ENCODE measurements at places on chromosomes 5 and 9.

DNA sequence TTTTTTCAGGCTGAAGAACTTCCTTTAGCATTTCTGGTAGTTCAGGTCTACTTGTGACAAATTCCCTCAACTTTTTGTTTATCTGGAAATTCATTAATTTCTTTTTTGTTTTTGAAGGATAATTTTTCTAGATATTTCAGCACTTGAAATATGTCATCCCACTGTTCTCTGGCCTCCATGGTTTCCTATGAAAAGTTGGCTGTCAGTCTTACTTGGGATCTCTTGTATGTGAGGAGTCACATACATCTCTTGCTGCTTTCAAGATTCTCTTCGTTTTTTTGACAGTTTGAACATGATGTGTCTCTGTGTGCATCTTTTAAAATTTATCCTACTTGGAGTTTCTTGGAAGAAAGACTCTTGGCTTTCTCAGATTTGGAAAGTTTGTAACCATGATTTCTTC, 79.5 kb downstream of the RIC1 start:
- DNase-seq = no peak

DNA sequence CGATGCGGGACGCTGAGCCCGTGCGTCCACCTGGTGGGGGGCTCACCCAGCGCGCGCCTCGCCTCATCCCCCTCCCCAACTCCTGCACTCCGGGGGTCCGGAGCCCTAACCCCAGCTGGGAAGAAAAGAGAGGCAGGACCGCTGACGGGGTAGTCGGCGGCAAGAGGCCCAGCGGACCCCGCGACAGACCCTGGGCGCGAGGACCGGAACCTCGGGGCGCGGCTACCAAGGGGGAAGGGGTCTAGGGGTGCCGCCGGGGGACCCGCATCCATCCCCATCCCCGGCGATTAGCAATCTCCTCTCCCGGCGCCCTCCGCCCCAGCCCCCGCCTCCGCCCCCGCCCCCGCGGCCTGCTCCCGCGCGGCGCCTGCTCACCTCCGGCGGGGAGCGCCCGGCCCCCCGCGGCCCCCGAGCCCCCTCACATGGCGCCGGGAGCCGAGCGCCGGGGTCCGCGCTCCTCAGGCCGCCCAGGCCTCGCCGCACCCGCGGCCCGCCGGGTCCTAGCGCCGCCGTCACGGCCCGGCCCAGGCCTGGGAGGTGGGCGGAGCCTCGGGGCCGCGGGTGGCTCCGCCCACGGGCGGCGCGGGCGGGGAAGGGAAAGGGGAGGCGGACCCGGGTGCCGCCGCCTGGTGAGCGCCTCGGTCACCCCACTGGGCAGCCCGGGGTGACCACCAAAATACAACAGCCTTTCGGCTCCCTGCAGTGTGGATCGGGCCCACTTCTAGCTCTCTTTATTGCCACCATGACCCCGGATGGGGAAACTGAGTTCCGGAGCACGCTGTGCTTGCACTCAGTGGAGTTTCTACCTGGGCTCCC, at the start of gene ST6GALNAC6:
TSS of gene ST6GALNAC6 (minus strand) at position 476 of the 816 bp plus-strand sequence. CDS start 1,622 bp downstream, outside the sequence.
- DNase-seq = peak; percentile 94

GRCh38 chr5:5716665-5717064, 294.2 kb downstream of the ICE1 start:
- DNase-seq = no peak

DNA sequence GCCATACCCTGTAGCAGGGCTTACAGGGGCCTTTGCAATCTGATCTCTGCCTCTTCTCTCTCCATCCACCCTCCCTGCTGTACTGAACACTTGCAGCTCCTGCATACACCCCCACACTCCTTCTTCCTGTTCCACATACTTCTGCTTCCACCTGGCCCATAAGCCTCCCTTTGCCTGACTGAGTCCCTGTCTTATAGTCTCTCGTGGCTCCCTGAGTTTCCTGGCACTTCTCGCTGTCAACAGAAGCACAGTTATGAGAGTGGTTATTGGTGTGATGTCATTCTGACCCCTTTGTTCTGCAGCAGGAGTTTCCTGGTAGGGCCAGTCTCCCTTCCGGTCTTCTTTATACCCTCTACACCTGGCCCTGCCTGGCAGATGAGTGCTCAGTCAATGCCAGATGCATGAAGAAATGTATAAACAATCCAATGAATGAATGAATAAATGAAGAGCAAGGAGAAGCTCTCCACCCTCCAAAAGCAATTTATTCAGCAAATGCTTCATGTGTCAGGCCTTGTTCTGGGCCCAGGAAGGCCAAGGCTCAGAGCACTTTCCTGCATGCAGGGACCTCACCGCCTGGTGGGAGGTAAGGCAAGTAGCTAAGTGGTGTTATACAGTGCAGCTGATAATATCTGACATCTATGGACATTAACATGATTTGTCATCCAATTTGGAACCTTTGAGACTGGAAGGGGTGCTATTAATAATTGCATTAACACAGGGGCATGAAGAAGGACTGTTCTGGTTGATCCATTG, 20.5 kb upstream of the CSF1R start:
- DNase-seq = no peak

DNA sequence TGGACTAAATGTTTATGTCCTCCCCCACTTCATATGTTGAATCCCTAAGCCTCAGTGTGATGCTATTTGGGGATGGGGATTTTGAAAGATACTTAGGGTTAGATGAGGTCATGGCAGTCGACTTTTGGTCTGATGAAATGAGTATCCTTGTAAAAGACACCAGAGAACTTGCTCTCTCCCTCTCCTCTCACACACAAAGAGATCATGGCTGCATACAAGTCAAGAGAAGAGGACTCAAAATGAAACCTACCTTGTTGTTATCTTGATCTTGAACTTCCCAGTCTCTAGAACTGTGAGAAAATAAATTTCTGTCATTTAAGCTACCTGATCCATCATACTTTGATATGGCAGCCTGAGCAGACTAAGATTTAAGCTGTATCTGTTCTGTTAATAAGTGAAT, 144.0 kb upstream of the HAPLN1 start:
- DNase-seq = no peak

DNA sequence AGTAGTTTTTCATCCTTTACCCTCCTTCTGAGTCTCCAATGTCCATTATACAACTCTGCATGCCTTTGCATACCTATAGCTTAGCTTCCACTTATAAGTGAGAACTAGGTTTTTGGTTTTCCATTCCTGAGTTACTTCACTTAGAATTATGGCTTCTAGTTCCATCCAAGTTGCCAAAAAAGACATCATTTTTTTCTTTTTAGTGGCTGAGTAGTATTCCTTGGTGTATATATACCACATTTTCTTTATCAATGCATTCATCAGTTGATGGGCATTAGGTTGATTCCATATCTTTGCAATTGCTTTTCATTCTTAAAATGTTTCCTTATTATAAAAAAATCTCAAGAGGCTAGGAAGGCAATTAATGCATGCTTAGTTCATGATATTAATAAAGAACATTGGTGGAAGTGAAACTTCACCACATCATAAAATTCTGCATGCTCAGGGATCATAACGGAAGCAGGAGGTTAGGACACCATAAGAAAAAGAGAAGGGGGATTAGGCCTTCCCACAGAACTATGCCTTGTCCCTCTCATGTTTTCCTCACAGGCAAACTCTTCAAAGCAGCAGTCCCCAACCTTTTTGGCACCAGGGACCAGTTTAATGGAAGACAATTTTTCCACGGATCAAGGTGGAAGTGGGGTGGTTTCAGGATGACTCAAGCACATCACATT, 105.2 kb downstream of the FRMD3 start:
- DNase-seq = no peak

DNA sequence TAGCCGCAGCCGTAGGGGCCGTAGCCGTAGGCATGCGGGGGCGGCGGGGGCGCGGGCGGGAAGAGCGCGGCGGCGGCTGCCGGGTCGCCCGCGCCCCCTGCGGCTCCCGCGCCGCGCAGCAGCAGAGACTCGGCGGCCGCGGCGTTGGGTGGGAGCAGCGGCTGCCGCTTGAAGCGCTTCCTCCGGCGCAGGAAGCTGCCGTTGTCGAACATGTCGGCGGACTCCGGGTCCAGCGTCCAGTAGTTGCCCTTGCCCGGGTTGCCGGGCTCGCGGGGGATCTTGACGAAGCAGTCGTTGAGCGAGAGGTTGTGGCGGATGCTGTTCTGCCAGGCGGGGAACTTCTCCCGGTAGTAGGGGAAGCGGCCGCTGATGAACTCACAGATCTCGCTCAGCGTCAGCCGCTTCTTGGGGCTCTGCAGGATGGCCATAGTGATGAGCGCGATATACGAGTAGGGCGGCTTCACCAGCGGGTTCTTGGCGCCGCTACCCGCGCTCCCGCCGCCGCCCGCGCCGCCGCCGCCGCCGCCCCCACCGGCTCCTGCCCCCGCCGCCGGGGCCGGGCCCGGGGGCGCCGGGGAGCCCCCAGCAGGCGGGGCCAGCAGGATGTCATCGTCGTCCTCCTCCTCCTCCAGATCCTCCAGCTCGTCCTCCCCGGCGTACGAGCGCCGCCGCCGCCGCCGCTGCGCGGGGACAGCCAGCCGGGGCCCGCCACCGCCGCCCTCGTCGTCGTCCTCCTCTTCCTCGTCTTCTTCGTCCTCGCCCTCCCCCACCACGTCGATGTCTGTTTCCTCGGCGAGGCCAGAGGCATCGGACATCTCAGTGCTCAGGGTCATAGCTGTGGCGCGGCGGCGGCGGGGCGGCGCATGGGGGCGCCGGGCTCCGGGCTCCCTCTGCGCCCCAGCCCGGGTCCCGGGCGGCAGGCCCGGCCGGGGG, 781 bp downstream of the FOXD1 start:
- DNase-seq = peak; percentile 20

DNA sequence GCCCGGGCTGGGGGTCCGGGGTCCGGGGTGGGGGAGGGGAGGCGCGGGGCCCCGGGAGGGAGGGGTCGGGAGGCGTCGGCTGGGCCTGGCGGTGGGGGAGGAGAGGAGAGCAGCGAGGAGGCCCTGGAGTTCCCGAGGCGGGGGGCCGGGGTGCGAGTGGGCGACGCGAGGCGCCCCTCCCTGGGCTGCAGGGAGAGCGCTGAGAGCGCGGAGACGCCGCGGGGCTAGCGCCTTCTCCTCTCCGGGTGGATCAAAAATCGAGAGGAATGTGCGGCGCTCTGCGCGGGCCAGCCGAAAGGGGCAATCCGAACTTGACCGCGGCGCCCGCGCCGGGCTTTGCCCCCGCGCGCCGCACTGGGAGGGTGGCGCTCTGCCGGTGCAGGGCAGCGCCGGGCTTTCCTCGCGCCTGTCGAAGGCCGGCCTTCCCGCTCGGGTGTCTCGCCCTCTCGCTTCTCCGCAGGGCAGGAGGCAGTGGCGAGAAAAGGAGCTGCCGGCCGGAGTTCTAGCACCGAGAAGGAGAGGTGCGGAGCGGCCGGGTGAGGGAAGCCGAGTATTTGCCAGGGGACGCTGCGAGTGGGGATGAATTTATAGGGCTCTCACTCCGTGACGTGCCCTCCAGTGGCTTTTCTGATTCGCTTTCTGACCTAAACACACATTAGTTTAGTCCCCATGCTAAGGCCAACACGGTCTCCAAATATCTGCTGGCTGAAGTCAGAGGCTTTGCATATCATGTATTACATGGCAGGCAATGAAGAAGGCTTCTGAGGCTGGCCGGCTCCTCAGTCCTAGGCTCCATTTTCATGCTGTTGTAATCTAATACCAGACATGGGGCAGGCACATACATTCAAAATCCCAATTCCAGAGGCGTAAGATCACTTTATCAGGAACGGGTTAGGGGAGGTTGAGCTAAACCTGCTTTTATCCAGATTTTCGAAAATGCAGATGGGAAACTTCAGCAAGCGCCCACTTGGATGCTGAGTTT, 503 bp upstream of the GDNF start:
- DNase-seq = peak; percentile 66

DNA sequence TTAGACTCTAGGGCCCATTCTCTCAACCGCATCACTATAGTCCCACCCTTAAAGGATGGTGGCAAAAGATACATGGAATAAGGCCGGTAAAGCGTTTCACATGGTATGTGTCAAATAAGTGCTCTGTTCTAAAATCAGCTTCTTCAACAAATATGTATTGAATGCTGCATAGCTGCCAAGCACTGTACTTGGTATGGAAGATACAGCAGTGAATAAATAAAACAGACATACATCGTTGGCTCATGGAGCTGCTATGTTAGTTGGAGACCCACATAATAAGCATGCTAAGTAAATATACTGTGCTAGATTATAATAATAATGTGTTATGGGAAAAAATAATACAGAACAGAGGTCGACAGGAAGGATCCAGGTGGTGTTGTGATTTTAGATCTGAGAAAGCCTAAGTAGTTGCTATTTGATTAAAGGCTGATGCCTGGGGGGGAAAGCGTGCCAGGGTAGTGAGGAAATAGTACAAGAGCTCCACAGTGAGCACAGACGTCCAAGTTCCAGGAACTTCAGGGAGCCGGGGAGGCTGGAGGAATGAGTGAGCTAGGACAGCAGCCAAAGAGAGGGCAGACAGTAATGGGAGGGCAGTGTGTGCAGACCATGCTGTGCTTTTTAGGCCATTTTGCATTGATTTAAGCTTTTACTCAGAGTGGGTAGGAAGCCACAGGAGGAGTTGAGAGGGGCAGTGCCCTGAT, 93.7 kb downstream of the JAKMIP2 start:
- DNase-seq = no peak

GRCh38 chr9:135963338-135963737, 2.2 kb upstream of the UBAC1 start:
- DNase-seq = no peak

DNA sequence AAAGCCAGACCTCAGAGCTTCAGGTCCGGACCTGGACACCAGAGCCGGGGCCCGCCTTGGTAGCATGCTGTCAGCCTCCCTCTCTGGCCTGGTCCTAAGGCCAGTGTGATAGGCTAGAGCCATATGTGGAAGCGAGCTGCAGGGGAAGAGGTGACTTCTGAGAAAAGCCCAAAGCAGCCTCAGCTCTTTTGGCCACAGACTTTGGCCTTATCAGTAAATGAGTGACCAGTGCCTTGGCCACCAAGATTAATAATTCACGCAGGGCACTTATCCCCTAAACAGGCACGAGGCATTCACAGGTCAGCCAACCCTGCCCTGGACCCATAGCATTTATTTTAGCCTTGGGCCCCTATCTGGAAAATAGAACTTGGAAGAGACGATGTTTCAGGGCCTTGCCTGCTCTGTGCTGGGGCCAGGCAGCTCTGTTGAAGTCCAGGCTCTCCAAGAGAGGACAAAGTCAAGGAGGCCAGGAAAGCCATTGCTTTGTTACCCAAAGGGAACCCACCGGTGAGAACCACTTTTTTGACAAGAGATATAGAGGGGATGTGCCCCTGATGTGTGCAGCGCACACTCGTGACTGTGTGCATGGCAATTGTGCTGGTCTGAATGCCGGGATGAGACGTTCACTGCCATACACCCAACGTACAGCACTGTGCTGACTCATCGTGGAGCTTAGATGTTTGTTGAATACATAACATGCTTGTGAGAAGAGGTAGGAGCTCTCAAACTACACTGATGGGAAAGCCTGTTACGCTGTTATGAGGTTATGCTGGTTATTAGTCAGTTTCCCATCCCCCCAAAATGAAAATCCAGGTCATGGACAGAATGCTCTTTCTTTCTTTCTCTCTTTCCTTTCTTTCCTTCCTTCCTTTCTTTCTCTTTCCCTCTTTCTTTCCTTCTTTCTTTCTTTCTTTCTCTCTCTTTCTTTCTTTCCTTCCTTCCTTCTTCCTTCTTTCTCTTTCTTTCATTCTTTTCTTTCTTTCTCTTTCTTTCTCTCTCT, 5.0 kb upstream of the SLC34A1 start:
- no peak for DNase-seq

- no peak for DNase-seq
These were observed 110.3 kb upstream of the PCSK5 start for GRCh38 chr9:75780185-75780584.

- no peak for DNase-seq
These were observed 103.8 kb upstream of the KLF4 start for GRCh38 chr9:107593224-107593870.

GRCh38 chr5:28855626-28856025, 1817.2 kb upstream of the CDH9 start:
- DNase-seq = no peak

All from HEK293T (cell line).